ENCODE measurements at places on chromosomes 13 and 19.

DNA sequence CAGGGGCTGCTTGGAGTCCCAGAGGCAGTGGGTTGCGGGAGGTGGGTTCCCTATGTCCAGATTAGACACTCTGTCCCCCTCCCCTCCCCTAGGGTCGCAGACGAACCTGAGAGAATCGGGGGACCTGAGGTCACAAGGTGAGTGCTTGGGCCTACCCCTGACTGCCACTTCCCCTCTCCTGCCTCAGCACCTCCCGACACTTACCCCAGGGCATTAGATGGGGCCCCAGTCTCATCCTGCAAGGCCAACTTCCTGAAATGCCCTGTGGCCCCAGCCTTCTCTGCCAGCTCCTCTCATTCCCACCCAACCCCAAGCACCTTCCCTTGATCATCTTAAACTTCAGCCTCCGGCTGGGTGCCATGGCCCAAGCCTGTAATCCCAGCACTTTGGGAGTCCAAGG is 23.0 kb downstream of the CKM start:
- no peak for DNase-seq

DNA sequence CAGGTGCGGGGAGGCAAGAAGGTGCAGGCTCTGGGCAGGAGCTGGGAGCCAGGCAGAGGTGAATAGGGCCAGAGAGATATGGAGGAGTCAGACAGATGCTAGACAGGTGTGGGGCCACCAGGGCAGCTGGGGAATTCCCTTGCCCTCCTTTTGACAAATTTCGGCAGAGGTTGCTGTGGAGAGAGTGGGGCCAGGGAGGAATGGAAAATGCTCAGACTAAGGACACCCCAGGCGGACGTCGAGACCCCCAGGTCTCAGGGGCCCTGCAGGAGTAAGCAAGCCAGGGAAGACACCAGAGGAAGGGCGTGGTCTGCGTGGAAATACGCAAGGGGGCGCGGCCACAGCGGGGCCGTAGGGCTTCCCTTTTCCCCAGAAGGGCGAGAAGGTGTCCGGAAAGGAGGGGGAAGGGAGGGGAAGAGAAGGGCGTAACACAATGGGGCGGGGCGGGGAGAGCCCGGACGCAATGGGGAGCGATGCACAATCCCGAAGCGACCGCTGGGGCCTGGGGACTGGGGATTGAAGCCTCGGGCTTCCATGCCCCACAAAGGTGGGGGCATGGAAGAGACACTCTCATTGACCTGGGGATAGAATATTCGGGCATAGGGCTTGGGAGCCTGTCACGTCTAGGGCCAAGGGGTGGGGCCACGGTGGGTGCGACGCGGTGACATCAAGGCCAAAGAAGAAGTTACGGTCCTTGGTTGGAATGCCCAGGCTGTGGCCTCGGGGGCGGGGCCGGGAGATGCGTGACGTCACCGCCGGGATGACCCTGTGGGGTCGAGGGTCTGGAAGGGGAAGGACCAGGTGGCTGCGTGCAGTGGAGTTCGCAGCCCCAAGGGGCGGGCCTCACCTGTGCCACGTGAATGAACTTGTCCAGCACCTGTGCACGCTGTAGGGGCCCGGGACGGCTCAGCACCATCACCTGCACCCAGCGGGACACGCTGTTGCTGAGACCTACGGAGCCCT is 8.2 kb downstream of the RASGRP4 start:
- peak; percentile 39 for DNase-seq

GRCh38 chr19:54206831-54207177 is 6.1 kb downstream of the RPS9 start:
- DNase-seq = no peak

GRCh38 chr19:7975037-7975436 is 30.4 kb downstream of the ELAVL1 start:
- no peak for DNase-seq

DNA sequence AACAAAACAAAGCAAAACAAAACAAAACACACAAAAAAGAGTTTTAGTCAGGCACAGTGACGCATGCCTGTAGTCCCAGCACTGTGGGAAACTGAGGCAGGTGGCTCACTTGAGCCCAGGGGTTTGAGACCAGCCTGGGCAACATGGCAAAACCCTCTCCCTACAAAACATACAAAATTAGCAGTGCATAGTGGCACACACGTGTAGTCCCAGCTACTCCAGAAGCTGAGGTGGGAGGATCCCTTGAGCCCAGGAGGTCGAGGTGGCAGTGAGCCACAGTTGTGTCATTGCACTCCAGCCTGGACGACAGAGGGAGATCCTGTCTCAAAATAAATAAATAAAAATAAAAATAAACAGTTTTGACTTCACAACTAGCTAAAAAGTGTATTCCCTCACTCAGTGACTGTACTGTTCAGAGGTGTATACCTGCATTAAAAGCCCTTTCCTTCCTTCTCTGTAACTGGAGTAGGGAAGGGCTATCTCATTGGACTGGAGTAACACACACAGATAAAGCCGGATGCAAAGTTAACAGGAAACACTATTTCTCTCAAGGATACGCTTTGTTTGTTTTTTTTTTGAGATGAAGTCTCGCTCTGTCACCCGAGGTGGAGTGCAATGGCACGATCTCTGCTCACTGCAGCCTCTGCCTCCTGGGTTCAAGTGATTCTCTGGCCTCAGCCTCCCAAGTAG is 3.7 kb upstream of the BAX start:
- no peak for DNase-seq

GRCh38 chr13:75752826-75753225 is 116.7 kb downstream of the LMO7 start:
- DNase-seq = no peak

DNA sequence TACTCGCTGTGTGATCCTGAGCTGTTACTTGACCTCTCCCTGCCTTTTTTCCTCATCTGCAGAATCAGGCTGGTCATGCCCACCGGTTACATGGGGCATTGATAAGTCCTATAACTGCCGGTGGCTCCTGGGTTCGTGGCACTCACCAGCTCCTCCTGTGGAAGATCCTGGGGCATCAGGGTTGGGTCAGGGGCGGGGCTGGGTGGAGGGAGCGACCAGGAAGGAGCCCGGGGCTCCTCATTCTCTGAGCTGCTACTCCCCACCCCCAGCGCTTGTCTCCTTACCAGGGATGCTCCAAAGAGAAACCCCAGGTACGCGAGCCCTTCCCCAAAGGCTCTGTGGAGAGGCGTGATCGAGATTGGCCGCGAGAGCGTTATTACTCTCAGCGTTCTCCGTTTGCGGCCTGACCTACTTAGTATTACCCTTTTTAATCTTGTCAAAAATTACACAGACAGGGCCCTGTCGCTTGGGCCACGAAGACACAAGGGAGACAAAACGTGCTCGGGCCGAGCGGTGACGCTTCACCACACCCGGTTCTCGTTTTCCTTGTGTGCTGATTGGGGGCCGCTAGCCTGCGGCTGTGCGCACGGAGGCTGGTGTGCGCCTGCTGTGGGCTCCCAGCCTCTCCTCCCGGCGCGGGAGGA is 10.7 kb downstream of the HDGFL2 start:
- no peak for DNase-seq

DNA sequence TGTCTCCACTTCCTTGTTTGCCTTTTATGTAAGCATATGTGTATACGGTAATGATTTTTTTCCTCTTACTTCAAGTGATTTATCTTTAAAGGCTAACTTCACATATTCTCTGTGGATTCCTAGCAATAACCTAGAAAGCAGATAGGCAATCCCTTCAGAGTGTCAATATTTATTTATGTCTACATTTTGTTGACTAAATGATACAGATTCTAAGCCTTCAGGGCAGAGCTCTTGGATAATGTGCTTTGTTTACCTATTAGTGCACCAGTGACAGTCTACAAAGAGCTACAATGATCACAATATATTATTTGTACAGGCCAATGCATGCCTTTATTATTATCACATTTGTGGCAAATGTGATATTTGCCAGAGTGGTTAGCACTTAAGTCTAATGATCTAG is 406.2 kb downstream of the EFNB2 start:
- DNase-seq = no peak

GRCh38 chr19:30092721-30093569 is 150.9 kb downstream of the URI1 start:
- DNase-seq = no peak

DNA sequence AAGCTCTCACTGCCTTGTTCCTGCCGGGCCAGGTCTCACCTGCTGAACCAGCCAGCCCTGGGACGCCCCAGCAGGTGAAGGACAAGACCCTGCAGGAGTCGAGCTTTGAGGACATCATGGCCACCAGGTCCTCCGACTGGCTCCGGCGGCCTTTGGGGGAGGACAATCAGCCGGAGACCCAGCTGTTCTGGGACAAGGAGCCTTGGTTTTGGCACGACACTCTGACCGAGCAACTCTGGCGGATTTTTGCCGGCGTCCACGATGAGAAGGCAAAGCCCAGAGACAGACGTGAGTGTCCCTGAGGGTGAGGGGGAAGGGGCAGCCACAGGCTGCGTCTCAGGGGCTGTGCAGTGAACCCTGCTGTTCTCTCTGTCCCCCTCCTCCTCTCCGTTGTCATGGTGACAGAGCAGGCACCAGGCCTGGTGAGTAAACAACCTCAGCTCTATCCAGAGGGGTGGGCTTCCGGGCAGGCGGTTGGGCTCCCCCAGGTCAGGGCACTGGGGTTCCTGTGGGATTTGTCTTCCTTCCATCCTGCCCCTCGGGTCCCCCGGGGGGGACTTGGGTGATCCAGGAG is 9.7 kb downstream of the TLE6 start:
- DNase-seq = no peak

- no peak for DNase-seq
These were observed 9.6 kb downstream of the MIR17HG start for GRCh38 chr13:91356919-91357612.

DNA sequence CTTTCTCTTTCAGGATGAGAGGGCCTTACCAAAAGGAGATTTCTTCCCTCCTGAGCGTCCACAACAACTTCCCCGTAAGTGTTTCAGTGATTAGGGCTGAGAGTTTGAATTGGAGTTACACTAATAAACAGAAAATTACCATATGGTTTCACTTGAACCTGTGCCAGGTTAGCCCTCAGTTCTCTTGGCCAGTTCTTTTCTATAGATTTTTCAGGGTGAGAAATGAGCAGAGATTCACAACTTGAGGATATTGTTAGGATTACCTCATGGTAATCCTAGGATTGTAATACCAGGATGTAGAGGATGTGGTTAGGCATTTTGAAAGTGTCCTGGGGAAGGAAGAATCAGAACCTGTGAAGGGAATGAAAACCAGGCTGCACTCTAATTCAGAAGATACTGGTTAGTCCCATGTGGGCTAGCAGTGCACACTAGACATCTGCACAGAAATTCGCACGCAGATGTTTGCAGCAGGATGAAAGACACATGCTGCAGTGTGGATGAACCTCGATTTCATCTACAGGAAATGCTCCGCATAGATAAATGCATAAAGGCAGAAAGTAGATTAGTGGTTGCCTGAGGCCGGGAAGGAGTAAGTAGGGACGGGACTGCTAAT is 24.1 kb downstream of the HNRNPM start:
- DNase-seq = no peak

DNA sequence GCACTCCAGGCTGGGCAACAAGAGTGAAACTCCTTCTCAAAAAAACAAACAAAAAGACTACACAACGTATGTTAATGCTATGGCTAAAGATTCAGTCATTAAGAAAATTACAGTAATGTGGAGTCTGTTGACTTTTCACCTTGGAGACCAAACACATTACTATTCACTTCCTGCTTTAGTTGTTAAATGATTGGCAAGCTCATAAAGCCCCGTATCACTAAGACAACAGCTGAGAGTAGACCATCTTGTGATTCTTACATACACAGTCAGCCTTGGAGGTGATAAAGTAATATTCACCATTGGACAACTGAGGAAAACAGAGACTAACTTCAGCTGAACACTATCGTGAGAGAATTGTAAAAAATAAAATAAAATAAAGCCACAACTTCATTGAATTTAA is 86.5 kb downstream of the KCTD12 start:
- DNase-seq = no peak

GRCh38 chr19:52637718-52638585 is at the start of gene ZNF83:
Gene ZNF83, minus strand, starts transcription at chr19:52638355.
- peak; percentile 86 for DNase-seq

DNA sequence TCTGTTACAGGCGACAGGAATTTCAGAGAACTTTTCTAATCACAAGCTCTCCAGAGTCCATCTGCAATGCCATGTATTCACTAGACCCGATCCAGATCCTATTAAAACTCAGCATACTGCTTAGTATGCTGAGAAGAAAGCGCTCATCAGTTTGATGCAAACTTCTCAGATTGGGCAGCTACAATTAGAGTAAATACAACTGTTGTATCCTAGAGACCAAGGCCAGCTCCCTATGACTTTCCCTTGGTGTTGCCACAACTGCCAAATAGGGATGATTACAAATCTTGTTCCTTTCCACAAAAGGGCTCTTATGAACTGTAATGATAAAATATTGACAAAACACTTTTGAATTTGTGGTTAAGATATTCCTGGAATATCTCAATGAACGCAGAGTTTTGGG is 191.2 kb downstream of the SPRY2 start:
- no peak for DNase-seq

DNA sequence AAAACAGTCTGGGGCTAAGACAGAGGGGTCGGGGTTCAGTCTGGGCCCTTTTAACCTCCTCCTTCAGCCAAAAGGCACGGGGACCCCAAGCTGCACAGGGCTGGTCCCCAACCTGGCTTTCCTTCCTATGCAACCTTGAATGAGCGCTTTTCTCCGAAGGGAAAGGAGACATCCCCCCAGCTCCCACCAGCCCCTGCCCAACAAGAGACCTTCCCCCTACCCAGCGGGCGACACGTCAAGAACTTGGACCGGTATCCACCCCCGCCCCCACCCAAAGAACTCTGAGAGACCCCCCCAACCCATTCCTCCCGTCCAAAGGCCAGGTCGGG is 35.0 kb upstream of the NANOS3 start:
- no peak for DNase-seq

DNA sequence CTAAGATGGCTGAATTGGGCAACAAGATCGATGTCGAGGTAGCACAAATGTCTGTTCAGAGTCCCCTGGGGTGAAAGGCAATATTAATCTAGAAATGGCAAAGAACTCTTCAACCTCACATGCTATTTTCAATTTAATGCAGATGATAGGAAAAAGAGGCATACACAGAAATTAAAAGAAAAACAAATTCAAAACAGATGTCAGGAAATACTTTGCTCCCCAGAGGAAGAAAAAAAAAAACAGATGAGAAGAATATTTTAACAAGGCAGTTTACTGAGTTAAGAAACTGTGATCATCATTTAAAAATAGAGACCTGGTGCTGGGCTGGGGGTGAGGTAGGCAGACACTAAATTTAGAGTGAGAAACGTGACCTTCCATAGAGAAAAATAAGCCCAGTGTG is 421.9 kb upstream of the ARGLU1 start:
- no peak for DNase-seq

DNA sequence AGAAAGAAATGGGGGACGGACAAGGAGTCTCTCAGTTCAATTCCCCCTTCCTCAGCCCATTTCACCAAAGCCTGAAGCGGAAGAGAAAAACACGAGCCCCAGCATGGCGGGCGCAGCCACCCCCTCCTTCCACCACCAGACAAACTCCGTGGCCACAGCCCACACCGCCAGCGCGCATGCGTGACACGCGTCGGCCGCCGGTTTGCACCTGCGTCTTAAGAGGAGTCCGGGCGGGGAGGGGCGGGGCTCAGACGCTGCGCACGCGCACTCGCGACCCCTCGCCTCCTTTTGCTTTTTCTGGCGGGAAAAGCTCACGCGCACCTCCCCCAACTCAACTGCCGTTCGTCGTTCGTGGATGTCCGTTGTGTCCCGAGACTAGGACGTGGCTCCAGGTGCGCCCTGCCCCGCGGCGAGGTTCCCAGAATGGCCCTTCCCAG is at the start of gene KASH5:
Gene KASH5, plus strand, starts transcription at position 314 of the 437 bp plus-strand sequence. CDS start 2,635 bp downstream, outside the sequence.
- DNase-seq = peak; percentile 53

GRCh38 chr19:7645163-7645562 is 8.3 kb downstream of the STXBP2 start:
- DNase-seq = no peak

- DNase-seq = no peak
These were observed 47.4 kb upstream of the KATNAL1 start for GRCh38 chr13:30354493-30355383.
